K562 (cell line): ENCODE measurements at places on chromosomes 2 and 18. TPM values are rescaled to one million over a fixed set of nuclear protein-coding genes. Genes with fewer than 3 reads are reported as not detected.

- no peak for DNase-seq
Measured at GRCh38 chr2:20218331-20219320, 6.3 kb downstream of the SDC1 start.

DNA sequence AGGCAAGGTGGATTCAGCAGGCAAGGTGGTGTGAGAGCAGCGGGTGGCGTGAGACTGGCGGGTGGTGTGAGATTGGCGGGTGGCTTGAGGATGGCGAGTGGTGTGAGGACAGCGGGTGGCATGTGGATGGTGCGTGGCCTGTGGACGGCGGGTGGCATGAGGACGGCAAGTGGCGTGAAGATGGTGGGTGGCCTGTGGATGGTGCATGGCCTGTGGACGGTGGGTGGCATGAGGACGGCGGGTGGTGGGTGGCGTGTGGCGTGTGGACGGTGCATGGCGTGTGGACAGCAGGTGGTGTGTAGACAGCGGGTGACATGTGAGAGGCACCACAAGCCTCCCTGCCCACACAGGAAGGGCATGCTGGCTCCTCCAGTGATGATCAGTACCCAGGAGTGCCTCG, 186.9 kb upstream of the SALL3 start:
- no peak for DNase-seq

DNA sequence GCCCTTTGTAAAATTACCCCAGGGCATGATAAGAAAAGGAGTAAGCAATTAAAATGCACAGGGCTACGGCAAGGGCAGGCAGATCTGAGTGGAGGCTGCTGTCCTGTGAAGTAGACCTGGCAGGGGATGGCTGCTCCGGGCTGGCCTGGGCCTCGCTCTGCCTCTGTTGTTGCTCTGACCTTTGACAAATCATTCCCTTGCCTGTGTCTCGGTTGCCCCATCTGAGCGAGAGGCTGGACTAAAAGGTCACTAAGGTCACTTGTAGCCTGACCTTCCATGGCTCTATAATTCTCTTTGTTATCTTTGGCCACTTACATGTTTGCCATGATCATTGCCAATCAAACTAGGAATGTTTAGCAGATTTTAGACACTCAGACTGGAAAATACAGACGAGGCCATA, 118.1 kb downstream of the KLHL29 start:
- no peak for DNase-seq

NBAS gene
- total RNA-seq, result 91.2 and 95.8 TPM in 2 replicates

CHRNG gene
- total RNA-seq, result not detected in 2 replicates

TMEM247 gene
- total RNA-seq, result 4.7 and 4.9 TPM in 2 replicates

DNA sequence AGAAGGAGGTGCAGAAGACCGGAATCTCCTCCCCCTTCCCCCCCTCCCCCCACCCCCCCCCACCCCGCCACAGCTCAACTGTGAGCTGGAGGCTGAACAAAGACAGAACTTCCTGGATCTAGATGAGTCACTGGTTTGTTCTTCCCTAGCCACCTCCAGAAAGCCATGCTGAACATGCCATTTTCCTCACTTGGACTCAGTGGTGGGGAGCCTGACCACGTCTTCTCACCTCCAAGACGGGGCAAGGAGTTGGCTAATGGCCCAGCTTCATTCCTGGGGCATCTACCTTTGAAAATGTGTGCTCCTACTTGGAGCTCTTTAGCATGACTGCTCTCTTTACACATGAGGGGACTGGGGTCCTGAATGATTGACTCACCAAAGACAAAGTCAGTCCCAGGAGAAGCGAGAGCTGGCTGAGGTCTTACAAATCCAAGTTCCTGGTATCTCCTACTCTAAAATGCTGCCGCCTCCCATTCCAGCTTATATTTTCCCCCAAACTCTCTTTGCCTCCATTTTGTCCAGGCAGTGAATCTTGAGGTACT, 22.6 kb upstream of the FZD5 start:
- peak; percentile 72 for DNase-seq

FAM237A gene
- total RNA-seq, result not detected in 2 replicates

DNA sequence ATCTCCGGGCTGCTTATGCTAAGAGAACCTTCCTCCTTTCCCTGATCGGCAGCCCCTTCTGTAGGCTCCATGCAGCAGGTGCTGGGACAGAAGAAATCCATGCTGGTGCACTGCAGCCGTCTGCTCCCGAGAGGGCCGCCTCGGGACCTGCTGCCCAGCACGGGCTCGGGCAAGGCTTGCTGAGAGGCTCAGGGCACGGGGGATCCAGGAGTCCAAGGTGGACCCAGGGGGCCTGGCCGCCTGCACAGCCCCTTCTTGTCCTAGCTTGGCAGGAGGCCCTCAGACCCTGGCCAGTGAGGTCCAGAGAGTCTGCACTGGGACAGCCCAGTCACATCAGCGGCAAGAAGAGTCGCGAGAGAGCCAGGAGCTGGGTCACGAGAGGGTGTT, 13.3 kb upstream of the DUSP2 start:
- no peak for DNase-seq

GRCh38 chr18:45046961-45047360, 366.3 kb downstream of the SETBP1 start:
- no peak for DNase-seq

GRCh38 chr2:241163601-241164118, 13.4 kb downstream of the PPP1R7 start:
- no peak for DNase-seq

CD8B2 gene
- not detected in 2 replicates for total RNA-seq

- peak; percentile 18 for DNase-seq
Measured at GRCh38 chr2:201404699-201405280, 46.5 kb downstream of the TRAK2 start.

DNA sequence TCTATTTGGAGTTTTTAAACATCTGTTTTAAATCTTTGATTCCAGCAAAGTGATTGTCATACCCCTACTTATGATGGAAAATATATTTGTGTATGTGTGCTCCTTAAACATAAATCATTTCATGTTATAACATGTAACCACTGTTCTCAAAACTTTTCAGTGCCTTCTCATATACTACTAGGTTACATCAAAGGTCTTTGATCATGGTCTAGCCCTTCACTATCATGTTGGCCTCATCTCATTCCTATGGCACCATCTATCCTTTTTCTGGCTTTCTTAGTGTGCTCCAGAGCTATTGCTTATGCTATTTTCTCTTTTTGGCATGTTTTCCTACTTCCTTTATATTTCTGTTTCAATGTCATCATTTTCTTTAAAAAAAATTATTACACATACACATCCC, 367.9 kb upstream of the SLC39A10 start:
- no peak for DNase-seq

RIT2 gene
- total RNA-seq, result not detected in 2 replicates

GRCh38 chr2:7858624-7859023, 823.2 kb upstream of the ID2 start:
- no peak for DNase-seq
